A172 (cell line): ENCODE measurements at places on chromosomes 2 and 18. TPM values are rescaled to one million over a fixed set of nuclear protein-coding genes. Genes with fewer than 3 reads are reported as not detected.

GRCh38 chr2:69979902-69980807 lies 18.7 kb upstream of the ASPRV1 start:
- DNase-seq = no peak

- no peak for DNase-seq
These were observed 2.2 kb downstream of the TMEM18 start for GRCh38 chr2:675051-675450.

DNA sequence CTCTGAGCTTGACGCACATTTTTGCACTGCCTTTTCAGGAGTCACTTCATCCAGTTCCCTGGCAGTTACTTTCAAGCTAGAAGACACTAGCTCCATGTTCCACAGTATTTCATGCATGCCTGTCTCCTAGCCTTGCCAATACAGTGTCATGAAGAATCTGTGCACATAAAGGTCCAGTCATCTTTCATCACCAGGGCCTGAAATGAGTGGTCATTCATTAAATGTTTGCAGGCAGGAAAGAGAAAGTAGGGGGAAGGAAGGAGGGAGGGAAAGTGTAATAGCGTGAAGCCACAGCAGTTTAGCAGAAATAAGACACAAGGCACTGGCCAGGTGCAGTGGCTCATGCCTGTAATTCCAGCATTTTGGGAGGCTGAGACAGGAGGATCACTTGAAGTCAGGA lies 92.4 kb upstream of the COPS8 start:
- no peak for DNase-seq

GRCh38 chr2:219045937-219046550 lies 4.7 kb upstream of the CFAP65 start:
- DNase-seq = peak; percentile 41

- no peak for DNase-seq
These were observed 312.0 kb downstream of the GPD2 start for GRCh38 chr2:156748221-156748620.

- DNase-seq = no peak
These were observed 113.8 kb downstream of the GALNT1 start for GRCh38 chr18:35695384-35695783.

- DNase-seq = no peak
These were observed 37.1 kb downstream of the ANO7 start for GRCh38 chr2:241225545-241225944.

- no peak for DNase-seq
These were observed 38.2 kb upstream of the CAVIN2 start for GRCh38 chr2:191885098-191885497.

DNA sequence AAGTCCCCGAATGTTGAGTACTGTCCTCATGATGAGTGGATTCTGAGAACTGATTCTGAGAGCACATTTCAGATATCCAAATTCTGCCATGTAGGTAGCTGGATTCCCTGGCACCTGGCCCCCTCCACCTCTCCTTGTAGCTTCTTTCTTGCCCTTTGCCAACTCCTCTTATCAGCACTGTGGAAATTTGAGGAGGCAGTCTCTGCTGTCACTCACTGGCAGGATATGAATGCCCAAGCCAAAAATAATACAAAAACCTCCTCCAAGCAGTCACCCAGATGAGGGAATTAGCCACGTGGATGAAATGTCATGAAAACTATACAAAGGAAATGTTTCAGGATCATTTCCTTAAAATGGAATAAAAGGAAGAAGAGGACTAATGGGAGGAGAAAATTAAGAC lies 276.8 kb downstream of the SETBP1 start:
- DNase-seq = no peak

- DNase-seq = no peak
These were observed 115.7 kb downstream of the MYCN start for GRCh38 chr2:16055848-16056580.

DNA sequence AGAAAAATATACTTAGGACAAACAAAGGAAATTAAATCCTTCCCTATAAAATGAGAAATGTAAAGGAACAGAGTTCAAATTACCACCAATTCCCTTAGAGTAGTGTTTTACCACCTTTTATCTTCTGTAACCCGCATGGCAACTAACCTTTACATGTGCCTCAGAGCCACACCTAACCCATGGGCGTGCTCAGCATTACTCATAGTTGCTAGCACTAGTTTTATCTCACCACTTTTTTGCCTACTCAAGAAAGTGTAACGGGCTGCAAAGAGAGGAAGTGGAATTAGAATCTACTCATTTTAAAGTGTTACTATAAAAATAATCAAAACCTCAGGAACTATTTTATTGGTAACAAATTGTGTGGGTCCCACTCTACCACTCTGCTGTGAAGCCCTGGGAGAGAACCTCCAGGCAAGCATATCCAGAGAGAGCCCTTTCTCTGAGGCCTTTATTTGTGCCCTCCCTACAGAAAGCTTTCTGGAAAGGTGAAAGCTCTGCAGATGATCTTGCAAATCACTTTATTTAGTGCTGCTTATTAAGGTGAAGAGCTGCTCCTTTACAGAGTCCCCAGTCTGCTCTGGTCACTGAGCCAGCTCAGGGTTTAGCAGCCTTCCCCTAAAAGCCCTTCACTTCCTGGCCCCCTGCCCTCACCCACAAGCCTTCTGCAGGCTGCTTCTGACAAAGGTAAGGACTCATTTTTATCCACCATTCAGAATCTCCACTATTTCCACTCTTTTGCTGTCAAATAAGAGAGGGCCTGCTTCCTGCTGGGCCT lies 98.8 kb downstream of the TRABD2A start:
- DNase-seq = peak; percentile 53

GRCh38 chr18:56770873-56771272 lies 119.7 kb downstream of the WDR7 start:
- no peak for DNase-seq

GRCh38 chr2:129894616-129895015 lies 84.8 kb upstream of the RAB6C start:
- DNase-seq = no peak

DNA sequence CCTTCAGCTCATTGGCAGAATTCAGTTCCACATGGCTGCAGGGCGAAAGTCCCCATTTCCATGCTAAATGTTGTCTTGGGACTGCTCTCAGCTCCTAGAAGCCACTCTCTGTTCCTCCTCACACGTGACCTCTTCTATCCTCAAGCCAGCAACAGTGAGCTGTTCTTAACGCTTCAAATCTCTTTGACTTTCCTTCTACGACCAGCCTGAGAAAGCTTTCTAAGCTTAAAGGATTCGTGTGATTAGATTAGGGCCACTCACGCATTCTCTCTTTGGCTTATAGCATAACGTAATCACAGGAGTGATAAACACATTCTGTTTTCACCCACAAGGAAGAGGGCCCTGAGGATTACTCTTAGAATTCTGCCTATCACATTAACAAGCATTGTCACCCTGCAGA lies 29.8 kb upstream of the LAMA1 start:
- no peak for DNase-seq

- no peak for DNase-seq
These were observed 327.1 kb downstream of the CCDC178 start for GRCh38 chr18:33113416-33113815.

DNA sequence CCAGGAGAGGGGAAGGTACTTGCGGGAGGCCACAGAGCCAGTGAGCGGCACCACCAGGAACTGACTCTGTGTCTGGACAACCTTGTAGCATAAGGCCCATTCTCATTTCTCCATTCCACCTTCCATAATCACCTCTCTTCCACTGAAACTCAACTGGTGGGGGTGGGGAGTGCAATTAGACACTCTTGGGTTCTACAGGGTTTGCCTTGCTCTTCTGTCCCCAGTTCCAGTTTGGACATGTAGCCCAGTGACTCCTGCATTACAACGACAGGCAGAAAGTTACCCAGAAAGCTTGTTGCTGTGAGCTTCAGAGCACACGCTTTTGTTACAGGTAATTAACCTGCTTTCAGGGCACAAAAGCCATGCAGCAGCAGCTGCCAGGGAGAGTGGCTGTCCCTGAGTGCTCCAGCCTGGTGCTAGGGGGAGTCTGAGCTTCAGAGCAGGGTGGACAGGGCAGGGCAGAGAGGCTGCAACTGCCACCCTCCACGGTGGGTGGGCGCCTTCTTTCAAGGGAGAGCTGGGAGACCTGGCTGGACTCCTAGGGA lies 65.2 kb downstream of the COPS8 start:
- DNase-seq = no peak

DNA sequence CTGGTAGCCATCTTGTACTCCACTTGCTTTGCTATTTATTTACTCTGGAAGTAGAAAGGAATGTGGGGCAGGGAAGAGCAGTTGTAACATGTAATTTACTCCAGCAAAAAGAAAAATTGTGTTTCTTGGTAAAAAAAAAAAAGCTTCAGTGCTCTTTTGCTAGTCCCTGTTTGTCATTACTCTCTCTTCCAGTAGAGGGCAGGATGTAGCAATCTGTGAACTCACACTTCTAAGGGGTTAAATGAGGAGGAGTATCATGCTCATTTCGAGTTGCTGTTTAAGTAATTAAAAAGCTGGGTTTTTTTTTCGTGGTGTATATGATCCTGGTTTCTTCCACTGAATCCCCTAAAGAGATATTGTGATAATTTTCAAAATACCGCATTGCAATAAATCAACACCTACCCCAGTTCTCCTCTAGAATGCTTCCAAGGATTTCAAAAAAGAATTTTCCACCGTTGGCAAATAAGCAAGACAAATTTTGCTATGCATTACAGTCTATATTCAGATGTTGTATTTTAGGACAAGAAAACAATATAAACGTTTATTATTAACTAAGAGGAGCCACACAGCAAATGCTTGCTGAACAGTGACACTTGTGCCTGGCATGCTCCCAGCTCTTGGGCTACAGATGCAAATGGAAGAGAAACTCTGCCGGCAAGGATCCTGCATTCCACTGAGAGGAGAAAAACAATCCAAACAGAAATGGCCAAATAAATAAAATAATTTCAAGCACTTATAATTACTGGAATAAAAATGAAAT lies 261.6 kb downstream of the ASXL3 start:
- DNase-seq = peak; percentile 33

GRCh38 chr18:8705961-8706790 lies 820 bp downstream of the MTCL1 start:
- no peak for DNase-seq

GRCh38 chr18:26225022-26225693 lies 1.1 kb upstream of the TAF4B start:
- DNase-seq = no peak

DNA sequence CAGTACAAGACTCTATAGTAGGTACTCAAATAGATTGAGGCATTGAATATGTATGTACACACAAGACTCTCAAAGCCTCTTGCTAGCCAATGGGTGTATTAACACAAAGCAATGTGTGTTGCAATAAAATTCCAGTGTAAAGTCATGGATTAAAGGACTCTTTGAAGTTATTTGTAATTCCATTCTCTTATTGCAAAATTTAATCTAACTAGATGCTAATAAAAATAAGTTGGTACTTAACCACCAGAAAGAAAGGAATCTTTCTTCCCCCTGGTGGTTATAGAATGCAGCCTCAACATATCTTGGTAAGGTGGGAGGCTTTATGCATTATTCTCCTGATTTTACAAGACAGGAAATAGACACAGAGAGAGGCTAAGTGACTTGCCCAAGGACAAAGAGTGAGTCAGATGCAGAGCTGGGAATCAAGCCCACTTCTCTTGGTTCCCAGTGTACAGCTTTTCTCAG lies 18.0 kb downstream of the LRP1B start:
- DNase-seq = peak; percentile 79

DNA sequence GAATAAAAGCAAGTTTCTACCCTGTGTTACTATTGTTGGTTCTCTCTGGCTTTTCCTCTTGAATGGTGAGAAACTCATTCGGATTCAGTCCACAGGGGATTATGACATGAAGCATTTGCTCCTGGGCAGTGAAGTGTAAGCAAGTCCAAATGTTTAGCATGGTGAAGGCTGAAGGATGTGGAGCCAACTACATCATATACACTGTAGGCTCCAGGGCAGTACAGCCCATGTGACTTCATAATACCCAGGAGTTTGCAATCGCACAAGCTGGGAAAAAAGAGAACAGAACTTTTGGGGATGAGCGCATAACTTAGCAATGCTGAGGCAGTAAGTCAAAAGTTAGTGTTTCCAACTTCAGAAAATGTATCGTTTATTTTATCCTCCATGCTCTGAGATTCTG lies 695.7 kb upstream of the POU3F3 start:
- DNase-seq = no peak

DNA sequence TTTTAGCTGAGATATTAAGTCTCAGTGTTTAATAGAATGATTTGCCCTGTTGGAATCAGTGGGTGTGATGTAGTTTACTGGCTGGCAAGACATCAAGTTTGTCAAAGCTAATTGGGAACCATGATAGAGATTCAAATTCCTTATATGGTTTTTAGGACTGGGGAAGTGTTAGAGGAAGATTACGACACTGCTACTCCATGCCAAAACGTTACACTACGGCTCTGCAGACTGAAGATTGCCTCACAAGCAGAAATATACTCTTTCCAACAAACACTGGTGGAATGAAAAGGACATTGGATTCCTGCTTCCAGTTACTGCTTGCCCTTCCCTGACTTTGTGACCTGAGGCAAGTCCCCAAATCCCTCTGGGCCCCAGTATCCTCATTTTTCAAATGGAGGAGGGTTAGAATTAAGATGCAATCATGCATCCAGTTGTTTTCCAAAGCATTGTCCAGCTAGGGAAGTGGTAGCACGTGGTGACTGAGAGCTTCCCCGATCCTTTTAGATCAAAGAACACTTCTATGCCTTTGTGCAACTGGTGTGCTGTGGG lies 147.6 kb downstream of the CDC42EP3 start:
- peak; percentile 36 for DNase-seq

- DNase-seq = no peak
These were observed 177.8 kb upstream of the EPAS1 start for GRCh38 chr2:46119453-46119852.

DNA sequence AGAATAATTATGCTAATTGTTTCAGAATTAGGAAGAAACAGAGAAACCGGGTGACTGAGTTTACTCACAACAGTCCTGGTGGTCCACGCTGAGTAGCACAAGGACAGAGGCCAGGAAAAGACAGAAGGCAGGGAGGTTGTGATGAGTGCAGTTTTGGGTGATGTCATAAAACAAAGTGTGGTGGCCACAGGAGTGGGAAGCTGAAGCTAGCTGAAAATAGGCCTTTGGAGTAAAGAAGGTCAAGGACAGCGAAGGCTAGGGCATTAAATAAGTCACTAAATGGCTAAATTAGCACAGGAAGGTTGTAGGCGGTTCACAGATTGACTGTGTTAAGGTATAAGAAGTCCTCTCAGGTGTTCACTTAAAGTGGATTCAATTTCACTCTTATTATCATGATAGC lies 120.9 kb upstream of the TTN start:
- no peak for DNase-seq

Gene POTEF
- total RNA-seq = not detected in 2 replicates

Gene GALM
- 7.1 and 21.8 TPM in 2 replicates for total RNA-seq

Gene NOL4
- not detected in 2 replicates for total RNA-seq

Gene IL18R1
- not detected in 2 replicates for total RNA-seq

Gene L3MBTL4
- not detected in 2 replicates for total RNA-seq

Gene RAD51AP2
- total RNA-seq = 0.17 TPM in 1 of 2 replicates, not detected in the other

Gene LYPD6
- 22.7 and 40.4 TPM in 2 replicates for total RNA-seq

Gene KYNU
- 1.4 and 3.9 TPM in 2 replicates for total RNA-seq

Gene HOXD9
- 2.8 and 3.6 TPM in 2 replicates for total RNA-seq

Gene GLS
- total RNA-seq = 221 and 233 TPM in 2 replicates

Gene MC4R
- total RNA-seq = 2.7 and 3.9 TPM in 2 replicates

Gene HTR2B
- 0.07 TPM in 1 of 2 replicates, not detected in the other for total RNA-seq

Gene CNTNAP5
- total RNA-seq = not detected in 2 replicates
